Caco-2 (cell line): ENCODE measurements at places on chromosomes 2 and 18.

DNA sequence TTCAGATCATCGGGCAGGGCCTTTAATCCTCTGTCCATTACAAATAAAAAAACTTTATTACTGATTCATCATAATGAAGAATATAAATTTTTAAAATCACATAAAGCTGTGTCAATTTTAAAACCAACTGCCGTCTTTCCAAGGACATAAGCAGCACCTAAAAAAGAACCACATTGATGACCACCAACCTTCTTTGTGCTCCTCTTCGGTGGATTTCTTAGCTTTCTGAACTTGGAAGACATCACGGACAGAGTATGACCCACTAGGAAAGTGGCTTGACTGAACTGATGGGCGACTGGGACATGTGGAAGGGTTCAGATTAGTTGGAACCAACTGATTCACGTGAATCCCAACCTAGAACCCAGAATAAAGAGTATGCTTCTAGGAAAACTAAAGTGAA is 68.9 kb downstream of the EIF5B start:
- DNase-seq: no peak

DNA sequence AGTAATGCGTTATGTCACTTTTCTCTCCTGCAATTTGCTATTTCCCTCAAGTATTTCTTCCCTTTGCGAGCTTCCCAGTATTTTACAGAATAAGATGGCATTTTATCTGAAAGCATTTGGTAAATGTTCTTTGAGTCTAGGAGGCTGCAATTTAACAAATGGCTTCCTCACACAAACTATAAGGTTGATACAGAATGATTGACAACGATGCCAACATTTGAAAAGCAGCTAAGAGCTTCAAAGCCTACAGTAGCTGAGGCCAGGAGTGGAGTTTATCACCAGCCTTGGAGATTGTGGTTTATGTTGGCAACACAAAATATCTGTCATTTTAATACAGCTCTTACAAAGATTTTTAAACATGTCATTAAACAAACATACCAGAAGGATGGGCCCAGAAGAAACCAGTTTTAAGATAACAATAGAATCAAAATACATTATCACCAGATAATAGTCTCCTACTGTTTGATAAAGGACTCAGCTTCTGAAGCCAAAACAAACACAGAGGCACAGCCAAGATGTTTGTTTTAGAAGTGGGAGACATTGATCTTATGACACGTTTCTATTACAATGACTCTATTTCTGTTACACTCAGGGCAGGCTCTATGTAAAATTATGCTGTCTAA is 711.4 kb upstream of the ACVR2A start:
- no peak for DNase-seq

- DNase-seq: peak; percentile 44
These were observed 620 bp upstream of the GALNT1 start for GRCh38 chr18:35580701-35581539.

DNA sequence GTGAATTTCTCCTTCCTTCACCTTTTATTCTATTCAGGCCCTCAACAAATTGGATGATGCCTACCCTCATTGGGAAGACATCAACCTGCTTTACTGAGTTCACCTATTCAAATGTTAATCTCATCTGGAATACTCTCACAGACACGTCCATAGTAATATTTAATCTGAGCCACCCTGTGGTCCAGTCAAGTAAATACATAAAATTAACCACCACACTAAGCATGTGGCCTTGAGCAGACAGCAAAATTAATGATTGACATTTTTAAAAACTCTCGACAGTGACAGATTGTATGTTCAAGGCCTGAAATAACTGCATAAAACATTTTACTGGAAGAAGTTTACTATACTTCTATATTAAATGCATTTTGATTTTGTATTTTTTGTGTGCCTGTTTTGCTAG is 540.6 kb upstream of the GCFC2 start:
- no peak for DNase-seq

DNA sequence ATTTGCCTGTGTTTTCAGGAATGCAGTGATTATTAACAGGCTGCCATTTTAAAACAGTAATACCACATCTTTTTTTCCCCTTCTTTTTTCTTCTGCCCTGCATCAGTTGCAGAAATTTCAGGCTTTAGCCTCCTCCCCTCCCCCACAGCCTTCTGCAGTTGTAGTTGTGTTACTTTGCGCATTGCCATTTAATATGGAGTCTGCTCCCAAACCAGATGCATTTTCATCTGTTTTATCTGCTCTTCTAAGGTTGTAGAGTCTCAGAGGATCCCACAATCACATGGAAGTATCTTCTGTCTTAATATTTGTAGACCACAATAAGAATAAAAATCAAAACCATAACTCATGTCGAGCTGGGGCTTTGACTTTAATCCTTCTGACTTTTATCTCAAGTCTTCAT is 3.8 kb downstream of the ASXL3 start:
- DNase-seq: no peak

GRCh38 chr2:43448011-43448821 is 147.6 kb downstream of the THADA start:
- DNase-seq: no peak

DNA sequence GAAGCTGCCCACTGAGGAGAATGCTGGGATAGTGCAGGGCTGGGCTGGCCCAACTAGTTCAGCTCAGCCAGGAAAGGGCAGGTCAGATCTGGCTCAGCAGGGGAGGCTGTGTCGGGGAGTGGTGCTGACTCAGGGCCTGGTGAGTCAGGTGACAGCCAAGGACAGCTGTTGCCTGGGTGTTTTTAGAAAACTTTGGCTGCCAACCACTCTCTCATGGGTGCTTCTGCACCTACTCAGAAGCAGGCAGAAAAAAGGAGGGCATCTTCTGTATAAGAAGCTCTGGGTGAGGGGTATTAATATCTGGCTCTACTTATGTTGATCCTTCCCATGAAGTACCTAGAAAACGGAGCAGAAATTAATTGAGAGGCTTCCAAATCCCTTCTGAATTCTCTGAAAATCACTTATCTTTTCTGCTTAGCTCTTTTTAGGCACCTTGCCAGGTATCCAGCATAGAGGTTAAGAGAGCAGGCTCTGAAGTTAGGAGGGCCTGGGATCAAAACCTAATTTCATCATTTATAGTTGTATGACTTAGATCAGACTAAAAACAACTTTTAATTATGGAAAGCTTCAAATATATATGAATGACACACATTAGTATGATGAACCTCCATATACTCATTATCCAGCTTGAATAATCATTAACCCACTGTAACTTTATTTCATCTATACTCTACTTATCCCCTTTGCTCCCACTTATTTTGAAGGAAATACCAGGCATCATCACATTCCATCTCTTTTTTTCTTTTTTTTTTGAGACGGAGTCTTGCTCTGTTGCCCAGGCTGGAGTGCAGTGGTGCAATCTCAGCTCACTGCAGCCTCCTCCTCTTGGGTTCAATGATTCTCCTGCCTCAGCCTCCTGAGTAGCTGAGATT is 15.5 kb upstream of the RAB10 start:
- DNase-seq: peak; percentile 76

DNA sequence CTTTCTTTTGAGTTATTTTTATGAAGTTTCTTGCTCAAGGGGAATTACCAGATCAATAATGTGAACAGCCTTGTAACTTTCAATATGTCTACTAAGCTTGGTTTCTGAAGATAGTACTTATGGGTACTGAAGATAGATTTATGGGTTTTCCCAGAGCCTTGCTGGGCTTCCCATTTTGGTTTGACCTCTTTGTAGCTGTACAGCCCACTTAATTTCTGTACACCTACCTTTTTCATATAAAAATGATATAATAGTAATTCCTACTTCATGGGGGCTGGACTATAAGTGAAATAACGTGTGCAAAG is 22.2 kb downstream of the IL1R2 start:
- no peak for DNase-seq

DNA sequence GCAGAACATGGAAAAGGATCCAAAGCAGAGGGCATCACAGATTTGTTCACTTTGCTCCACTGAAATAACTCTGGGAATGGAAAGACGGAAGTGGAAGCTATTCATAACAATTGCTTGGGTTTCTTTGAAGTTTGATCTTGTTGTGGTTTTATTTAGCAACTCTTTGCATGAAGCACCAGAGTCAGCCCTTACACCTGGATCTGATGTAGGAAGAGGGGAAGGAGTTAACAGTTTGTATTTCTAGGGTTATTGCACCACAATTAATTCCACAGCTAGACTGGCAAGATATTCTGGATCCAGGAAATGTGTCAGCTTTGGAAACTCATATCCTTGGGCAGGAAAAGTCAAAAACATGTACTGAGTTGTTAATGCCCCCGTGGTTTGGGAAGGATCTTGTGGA is 1143.4 kb downstream of the CNTNAP5 start:
- no peak for DNase-seq

DNA sequence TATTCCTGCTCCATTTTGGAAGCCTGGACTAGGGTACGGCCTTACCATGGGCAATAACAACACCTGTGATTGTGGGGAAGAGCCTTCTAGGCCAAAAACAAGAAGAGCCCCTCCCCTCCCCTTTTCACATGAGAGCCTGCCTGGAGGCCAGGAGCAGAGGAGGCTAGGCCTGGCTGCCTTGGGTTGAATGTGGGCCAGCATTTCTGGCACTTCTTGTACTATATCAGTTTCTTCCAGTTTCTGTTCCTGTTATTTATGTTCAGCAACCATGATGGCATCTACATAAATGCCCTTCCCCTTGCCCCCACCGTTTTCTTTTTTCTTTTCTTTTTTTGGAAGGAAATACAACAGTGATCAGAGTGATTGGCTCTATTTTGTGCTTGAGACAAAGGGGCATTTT is 58.4 kb downstream of the KCTD18 start:
- DNase-seq: no peak

DNA sequence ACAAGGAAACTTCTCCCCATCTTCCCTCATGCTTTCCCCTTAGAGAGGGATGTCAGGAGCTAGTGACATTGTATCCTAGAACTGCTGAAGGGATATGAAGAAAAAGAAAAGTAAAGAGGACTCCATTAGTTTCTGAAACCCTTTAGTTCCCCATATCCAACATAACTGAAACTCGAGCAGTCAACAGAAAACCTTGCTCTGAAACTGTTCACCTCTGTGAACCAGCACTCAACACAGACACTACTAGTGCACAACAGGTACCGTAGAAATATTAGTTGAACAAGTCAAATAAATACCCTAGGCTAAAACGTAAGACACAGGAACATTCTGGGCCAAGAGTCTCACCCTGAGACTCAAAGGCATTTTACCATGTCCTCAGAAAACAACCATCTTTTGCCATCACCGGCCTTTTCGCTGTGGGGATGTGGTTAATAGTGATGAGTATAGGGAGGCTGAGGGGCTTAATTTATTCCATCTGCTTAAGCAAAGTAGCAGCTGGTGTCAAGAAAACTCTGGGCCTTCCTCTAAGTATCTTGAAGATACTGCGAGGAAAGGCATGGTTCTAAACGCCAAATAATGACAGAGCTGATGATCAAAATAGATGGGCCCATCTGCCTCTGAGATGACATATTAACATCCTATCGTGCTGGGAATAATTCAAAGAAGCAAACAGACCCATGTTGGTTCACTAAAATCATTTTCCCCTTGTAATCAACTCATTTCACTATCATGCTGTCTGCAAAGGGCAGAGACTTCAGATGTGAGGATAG is 156.8 kb downstream of the STK39 start:
- no peak for DNase-seq

DNA sequence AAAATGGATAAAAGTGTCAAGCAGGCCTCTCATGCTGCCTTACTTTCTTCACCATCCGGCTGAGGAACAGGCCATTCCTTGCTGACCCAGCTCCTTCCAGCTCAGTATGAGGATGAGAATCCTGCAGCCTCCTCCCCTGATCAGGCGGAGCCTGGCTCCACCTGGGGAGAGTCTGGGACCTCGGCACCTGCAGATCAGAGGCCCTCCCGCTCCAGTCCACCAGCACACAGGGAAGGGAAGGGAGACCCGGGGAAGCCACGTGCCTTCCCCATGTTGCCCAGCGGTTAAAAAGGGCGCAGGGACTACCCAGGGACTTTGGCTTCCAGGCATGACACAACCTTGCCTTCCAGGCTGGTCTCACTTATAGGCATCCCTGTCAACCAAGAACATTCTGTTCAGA is 172.0 kb downstream of the NDUFA10 start:
- DNase-seq: no peak

DNA sequence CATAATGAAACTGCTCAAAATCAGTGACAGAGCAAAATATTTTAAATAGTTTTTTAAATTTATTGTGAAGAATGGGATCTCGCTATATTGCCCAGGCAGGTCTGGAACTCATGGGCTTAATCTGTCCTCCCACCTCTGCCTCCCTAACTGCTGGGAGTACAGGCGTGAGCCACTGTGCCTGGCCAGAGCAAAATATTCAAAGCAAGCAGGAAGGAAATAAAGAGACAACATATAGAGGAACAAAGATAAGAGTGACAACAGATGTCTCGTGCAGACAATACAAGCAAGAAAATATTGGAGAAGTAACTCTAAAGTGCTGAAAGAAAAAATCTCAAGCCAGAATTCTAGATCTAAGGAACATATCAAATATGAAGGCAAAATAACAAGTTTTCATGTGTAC is 5.0 kb upstream of the SCLY start:
- DNase-seq: no peak

DNA sequence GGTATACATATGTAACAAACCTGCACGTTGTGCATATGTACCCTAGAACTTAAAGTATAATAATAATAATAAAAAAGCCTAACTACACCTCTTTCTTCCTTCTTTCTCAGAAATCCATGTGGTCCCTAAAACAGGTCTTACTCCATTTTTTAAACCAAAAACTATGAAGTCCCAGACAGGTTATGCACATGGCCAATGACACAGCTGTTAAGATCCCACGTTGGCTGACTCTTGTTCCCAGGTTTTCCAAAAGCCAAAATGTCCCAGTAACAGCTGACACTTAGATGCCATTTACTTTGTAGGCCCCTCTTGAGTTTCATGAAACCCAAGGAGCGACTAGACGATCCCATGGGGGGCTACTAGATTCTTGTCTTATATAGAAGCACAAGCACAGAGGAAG is 97.0 kb downstream of the KCNF1 start:
- DNase-seq: no peak

- no peak for DNase-seq
These were observed 425.1 kb upstream of the RAB6C start for GRCh38 chr2:129554373-129554772.

DNA sequence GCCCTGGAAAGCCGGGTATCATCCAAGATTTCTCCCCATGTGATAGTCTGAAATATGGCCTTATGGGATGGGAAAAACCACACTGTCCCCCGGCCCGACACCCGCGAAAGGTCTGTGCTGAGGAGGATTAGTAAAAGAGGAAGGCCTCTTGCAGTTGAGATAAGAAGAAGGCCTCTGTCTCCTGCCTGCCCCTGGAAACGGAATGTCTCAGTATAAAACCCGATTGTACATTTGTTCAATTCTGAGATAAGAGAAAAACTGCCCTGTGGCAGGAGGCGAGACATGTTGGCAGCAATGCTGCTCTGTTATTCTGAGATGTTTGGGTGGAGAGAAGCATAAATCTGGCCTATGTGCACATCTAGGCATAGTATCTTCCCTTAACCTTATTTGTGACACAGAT is 26.8 kb downstream of the RUFY4 start:
- no peak for DNase-seq

- no peak for DNase-seq
These were observed 172.3 kb downstream of the LNPK start for GRCh38 chr2:175829741-175830140.
